Lung microvascular endothelial cell (primary cell): ENCODE measurements at places on chromosomes 3 and 15. TPM values are rescaled to one million over a fixed set of nuclear protein-coding genes. Genes with fewer than 3 reads are reported as not detected.

Gene COL8A1
- 235 and 1,223 TPM in 2 replicates for total RNA-seq

Gene FILIP1L
- 22.0 and 36.3 TPM in 2 replicates for total RNA-seq

Gene CCNB2
- total RNA-seq: 5.0 and 20.0 TPM in 2 replicates

Gene SNX22
- under 0.01 and 0.20 TPM in 2 replicates for total RNA-seq

Gene DLEC1
- not detected in 2 replicates for total RNA-seq

Gene LYZL4
- total RNA-seq: not detected in 2 replicates

Gene NR1I2
- total RNA-seq: not detected in 2 replicates

Gene PLSCR5
- not detected in 2 replicates for total RNA-seq

Gene HHATL
- not detected in 2 replicates for total RNA-seq

Gene CFAP100
- not detected in 2 replicates for total RNA-seq

Gene ZCWPW2
- under 0.01 and 0.20 TPM in 2 replicates for total RNA-seq

Gene ZNF660
- total RNA-seq: 0.22 and 1.4 TPM in 2 replicates

Gene RARRES1
- total RNA-seq: 1.8 and 2.4 TPM in 2 replicates

Gene SFMBT1
- total RNA-seq: 1.6 and 1.7 TPM in 2 replicates

Gene IL17RE
- under 0.01 TPM in 2 replicates for total RNA-seq

Gene WDR93
- total RNA-seq: not detected in 2 replicates

Gene LMAN1L
- total RNA-seq: not detected in 2 replicates

Gene GOLGA8S
- total RNA-seq: under 0.01 TPM in 1 of 2 replicates, not detected in the other

Gene RPL22L1
- 11.9 and 36.4 TPM in 2 replicates for total RNA-seq

Gene CTXN2
- total RNA-seq: not detected in 2 replicates

Gene TPRA1
- total RNA-seq: 20.0 and 34.9 TPM in 2 replicates

Gene PAQR5
- total RNA-seq: not detected in 2 replicates
